ENCODE measurements at places on chromosomes 2 and 18. TPM values are rescaled to one million over a fixed set of nuclear protein-coding genes. Genes with fewer than 3 reads are reported as not detected.
A peak's percentile ranks its signal among the peaks of the same experiment; 100 is the strongest.

Gene CFAP53
- total RNA-seq: 0.47 TPM

Gene RUFY4
- total RNA-seq: 2.6 TPM

Gene PEX13
- 16.9 TPM for total RNA-seq

Gene SCN7A
- total RNA-seq: 10.2 TPM

DNA sequence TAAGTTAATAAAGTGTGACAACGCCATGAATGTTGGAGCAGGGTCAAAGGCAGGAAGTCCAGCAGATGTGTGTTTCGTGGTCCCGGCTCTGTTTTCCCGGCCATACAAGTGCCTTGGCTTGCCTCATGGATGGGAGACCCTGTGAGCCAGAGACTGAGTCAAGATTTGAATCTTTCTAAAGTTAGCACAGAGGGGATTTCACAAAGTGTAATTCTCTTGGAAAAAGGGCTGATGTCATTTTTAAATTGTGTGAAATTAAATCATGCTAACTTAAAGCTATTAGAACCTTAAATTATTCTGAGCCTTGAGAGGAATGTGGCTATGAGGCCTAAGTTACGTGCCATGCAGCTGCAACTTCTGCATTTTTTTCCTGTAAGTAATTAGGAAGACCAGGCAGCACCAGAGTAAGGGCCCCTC, 38.3 kb upstream of the RALBP1 start:
- DNase-seq: no peak

GRCh38 chr2:98663511-98664090, 55.2 kb downstream of the UNC50 start:
- DNase-seq: peak; percentile 54

DNA sequence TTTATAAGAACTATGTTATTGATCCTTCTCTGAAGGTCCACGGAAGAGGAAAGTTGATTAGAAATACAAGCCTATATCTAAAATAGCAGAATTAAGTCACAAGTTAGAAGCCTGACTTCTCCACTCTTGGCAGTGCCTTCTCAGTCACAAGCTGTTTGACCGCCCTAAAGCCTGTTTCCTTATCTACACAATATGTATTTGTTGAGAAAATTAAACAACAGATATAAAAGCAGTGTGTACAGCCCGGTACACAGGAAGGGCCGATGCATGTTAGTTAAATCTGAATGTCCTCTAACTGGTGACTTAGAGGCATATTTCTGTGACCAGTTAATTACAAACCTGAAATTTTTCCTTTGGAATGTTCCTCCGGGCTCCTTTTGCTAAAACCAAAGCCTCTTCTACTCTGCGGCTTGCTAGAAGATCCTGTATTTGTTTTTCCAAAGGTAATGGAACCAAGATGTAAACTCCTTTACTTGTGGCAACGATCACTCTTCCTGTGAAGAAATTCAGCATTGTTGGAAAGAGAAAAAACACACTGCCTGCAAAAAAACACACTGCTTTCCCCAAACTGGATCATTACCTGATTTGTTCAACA, 33.4 kb downstream of the TGFBRAP1 start:
- no peak for DNase-seq
